Caki2 (cell line): ENCODE measurements at places on chromosomes 4 and X.

DNA sequence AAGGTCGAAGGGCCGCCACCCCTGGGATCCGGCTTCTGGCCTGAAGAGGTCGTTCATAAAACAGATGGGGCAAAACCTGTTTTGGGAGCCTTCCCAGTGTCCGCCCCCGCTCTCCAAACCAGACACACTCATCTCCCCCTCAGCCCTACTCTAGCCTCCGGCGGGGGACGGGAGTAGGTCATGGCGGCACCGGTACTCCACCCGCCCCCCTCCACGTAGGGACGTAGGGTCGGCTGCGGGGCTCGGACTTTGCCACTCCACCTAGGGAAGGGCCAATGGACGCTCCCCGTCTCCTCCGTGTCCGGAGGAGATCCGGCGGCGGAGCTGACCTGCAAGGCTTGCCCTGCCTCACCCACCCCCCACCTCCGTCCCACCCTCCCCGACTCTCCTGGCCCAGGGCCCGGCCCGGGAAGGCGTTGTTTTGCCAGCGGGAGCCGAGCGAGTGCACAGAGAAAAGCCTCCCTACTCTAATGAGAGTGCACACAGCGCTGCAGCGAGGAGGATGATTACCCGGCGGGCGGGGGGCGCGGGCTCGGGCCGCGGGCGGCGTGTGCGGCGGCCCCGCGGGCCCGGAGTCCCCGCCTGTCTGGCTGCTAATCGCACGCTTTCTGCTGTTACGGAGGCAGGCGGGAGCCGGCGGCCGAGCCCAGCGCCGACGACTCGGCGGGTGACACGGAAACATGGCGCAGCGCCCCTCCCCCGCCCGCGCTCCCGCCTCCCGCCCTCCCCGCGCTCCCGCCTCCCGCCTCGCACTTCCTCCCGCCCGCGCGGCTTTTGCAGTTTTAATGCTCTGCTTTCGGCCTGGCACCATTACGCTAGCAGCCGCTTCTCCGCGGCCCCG is 8.3 kb upstream of the BCOR start:
- DNase-seq = peak; percentile 61

DNA sequence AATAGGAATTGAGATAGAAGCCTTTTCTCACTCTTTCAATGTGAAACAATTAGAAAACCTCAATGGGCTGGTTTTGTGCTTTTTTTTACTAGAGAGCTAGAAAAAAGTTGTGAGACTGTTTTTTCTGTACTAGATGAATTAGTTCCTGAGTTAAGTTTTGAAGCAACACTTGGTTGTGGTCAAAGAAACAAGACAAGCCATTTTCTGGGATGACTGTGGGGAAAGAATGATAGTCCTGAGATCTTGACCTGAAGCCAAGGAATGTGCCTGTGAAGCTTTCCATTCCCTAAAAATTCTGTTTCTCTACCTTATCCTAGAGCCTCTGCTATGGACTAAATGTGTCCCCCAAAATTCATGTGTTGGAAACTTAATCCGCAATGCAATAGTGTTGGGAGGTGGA is 157.8 kb upstream of the TLL1 start:
- no peak for DNase-seq

DNA sequence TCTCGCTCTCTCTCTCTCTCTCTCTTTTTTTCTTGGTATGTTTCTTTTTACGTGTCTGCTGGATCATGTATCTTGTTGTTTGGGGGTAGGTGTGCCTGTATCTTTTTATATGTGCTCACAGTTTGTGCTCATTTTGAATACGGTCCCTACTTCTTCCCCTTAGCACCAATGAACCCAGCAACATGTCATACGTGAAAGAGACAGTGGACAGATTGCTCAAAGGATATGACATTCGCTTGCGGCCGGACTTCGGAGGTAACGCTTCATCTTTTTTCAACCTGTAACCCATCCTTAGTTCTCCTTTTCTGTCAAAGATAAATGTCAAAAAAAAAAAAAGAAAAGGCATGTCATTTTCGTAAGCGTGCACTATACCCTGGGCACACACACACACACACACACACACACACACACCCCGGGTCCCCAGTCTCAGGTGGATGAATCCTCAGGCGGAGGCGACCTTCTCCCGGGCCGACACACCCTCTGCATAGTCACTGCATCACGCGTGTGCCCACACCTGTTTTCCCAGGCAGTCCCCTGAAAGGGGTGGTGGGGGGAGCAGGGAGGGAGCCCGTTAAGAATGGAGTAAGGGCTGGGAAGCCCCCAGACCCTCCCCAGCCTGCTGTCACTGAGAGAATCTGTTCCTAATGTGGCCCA is 511 bp downstream of the GABRB1 start:
- DNase-seq = peak; percentile 47

DNA sequence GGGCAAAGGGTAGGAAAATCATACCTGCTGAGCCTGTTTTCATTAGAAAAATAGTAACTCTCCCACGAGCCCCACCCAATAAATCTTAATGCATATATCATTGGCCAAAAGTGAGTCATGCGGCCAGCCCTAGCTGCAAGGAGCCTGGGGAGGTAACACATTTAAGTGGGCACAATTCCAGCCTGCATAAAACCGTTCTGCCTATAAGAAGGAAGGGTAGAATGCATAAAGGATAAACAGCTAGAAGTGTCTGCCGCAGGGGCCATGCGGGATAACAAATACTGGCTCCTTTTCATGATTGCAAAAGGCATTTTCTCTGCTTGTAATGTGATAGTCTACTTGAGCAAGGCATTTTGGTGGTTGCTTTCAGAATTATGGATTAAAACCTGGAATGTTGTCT is 37.1 kb downstream of the EFHC2 start:
- DNase-seq = peak; percentile 38

DNA sequence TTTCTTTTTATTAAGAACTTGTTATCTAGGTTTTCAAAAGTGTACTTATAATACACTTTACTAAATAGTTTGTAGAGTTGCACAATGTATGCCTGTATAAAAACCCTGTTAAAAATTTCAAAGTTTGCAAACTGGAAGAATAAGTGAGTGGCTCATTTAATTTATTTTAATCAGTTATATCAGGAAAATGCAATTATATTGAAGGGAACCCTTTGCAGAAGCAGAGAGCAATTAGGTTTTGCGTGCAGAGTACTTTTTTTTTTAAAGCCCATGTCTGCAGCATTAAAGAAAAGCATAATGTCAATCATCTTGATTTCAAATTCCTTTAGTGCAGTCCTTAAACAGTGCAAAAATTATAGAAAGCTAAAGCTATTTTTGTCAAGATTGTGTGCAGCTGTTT is 271.3 kb upstream of the LDB2 start:
- no peak for DNase-seq

GRCh38 chr4:169675825-169676224 is 55.4 kb downstream of the CLCN3 start:
- no peak for DNase-seq

DNA sequence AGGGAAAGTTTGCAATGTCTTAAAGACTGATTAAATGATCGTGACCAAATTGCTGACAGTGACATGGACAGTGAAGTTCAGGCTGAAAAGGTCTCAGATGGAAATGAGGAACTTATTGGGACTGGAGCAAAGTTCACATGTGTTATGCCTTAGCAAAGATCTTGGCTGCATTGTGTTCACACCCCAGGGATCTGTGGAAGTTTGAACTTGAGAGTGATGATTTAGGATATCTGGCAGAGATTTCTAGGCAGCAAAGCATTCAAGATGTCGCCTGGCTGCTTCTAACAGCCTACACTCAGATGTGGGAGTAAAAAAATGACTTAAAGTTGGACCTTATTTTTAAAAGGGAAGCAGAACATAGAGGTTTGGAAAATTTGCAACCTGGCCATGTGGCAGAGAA is 21.4 kb downstream of the SCARB2 start:
- DNase-seq = no peak

DNA sequence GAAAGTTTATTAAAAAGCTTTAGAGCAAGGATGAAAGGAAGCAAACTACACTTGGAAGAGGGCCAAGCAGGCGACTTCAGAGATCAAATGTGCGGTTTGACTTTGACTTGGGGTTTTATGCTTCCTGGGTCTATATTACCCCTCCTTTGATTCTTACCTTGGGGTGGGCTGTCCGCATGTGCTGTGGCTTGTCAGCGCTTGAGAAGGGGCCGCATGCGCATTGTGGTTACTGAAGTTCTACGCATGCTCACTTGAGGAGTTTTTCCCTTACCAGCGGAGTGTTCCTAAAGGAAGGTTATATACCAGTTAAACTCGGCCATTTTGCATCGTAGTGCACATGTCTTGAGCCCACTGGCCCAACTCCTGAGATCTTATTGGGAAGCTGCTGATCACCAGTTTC is 9.9 kb downstream of the ZNF157 start:
- DNase-seq = no peak

DNA sequence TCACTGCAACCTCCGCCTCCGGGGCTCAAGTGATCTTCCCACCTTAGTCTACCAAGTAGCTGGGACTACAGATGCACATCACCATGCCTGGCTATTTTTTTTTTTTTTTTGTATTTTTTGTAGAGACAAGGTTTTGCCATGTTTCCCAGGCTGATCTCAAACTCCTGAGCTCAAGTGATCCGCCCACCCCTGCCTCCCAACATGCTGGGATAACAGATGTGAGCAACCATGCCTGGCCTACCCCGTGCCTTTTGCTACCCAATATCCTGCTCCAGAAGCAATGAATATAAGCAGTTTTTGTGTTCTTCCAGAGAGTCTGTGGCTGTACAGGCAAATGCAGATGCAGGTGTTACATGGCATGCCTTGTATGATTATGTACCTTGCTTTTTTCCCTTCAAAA is 50.5 kb downstream of the TBC1D14 start:
- DNase-seq = no peak

GRCh38 chr4:3355266-3355748 is 62.5 kb downstream of the RGS12 start:
- no peak for DNase-seq

DNA sequence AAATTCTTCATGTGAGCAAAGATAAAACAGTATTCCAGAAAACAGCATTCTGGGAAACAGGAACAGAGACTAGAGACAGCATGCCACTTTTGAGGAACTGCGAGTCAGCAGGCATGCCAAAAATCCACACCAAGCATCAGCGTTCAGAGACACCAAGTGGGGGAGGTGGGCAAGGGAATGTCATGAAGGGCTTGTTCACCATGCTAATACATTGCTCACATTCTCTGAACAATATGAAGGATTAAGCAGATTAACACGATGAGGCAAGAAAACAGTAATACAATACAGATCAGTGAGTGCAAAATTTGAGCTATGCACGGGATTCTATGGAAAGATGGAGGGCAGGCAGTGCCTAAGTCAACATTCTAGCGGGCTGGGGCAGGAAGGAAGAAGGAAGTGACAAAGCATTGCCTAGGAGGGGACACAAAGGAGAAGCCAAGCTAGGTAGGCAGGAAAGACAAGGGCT is 278.3 kb downstream of the FBXW7 start:
- no peak for DNase-seq

DNA sequence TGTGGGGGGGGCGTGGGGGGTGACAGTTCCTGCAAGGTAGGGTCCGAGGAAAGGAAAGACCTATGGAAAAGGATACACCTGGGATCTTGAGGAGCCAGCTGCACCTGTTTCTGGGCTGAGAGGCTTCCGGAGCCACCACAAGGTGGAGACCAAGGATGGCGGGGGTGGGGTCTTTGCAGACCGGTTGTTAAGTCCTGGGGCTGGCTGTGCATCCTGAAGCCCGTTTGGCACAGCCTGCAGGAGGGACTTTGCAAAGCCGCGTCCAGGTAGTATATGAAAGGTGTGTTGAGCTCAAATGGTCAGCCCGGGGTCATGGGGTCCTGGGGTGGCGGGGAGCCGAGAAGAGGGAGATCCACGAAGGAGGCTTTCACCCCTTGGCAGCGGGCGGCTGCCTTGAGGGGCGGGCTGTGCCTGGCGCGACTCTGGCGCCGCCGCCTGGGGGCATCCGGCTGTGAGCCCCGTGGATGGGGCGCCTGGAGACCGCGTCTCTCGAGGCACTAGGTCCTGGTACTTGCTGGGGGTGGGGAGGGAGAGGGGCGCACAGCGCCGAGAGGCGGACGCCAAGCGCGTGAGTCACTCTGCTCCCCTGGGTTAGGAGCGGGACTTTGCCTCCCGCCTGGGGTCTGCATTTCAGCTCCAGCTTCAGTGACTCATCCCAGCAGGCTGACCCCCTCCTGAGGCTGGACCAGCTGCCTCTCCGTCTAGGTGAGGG is 58.2 kb upstream of the DYNLT3 start:
- no peak for DNase-seq

GRCh38 chr4:26122690-26123089 is 198.1 kb upstream of the RBPJ start:
- no peak for DNase-seq

DNA sequence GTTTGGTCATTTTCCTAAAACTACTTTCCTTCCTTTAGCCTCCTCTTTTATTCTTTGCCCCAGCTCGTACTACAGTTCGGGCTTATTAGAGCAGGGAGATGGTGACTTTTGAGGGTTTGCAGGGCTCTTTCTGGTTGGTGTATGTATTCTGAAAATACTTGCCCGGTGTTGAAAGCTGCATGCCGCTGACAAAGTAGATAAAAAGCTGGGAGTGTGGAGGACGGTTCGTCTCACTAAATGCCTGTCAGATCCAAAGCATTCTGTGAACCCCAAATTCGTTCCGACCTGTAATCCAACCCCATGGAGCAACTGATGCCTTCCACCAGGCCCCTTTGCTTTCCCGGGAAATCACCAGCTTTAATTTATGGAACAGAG is 19.2 kb downstream of the TRIM2 start:
- no peak for DNase-seq

GRCh38 chrX:34487364-34487763 is 169.7 kb downstream of the TMEM47 start:
- DNase-seq = no peak

DNA sequence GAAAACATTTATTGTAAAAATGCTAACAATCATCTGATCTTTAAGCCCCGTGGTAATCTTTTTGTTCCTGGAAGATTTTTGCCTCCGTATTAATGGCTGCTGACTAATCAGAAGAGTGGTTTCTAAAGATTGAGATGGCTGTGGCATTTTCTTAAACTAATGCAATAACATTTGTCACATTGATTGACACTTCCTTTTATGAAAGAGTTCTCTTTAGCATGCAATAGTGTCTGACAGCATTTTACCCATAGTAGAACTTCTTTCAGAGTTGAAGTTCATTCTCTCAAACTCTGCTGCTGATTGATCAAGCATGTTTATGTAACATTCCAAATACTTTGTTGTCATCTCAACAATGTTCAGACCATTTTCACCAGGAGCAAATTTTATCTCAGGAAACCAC is 26.8 kb upstream of the UGT2B4 start:
- DNase-seq = no peak

DNA sequence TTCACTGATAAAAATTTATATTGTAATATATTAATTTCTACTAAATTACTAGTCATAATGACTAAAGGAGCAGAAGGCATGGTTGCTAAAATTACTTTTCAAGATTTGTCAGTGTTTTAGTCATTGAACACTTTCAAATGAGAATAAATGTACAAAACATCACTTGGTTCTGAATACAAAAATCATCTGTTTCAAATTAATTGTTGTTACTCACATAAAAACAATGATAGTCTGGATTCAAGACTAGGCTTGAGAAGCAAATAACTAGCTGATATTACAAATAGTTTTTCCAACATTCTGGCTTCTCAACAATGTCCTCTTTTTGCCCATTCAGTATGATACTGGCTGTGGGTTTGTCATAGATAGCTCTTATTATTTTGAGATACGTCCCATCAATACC is 112.5 kb downstream of the ANAPC10 start:
- DNase-seq = no peak

GRCh38 chr4:16858275-16858752 is 40.1 kb downstream of the LDB2 start:
- DNase-seq = no peak

- no peak for DNase-seq
Observed at GRCh38 chr4:78749972-78750727, 26.0 kb upstream of the BMP2K start.
